AG20443 (cell line): ENCODE measurements at places on chromosomes 11 and 22.

DNA sequence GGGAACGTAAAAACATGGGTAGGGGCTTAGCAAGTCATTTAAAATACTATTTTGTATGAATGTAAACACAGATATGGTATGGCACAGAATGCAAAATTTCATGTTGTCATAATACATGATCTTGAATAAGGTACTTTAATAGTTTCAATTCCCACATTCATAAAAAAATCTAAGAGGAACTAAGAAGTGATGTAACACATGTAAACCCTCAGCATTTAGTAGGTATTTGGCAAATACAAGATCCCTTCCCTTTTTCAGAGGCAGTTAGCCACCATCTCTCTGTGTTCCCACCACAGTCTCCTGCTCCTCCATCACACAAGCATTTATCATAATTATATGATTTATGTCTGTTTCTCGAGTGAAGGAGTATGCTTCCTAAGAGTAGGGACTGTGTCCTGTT lies 251.8 kb downstream of the TENM4 start:
- no peak for DNase-seq

DNA sequence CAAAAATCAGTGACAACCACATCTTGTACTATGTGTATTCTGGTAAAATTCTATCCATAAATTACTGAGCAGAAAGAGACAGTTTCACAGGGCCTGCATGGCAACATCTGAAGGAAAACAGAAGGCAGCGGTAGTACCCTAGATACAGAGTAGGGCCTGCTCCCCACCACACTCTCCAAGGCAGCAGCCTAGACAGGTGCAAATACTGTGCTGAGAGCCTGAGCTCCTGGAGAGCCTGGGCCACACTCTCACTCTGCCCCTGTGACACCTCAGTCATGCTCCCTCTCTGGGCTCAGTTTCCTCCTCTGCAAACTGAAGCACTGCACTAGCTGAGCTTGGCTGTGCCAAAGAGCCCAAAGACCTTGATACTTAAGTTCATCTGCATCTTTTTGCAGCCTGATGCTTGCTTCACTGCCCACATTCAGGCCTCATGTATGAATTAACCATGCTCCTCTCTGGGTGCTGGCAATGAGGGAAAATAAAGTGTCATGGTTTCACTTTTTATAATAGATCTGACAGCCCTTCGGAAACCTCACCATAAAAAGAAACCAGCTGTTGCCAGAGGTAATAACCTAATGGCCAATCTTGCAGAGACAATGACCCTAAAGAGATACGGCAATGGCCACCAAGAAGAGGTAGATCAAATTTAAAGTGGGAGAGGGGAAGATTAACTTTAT lies 104.7 kb downstream of the PLEKHA7 start:
- no peak for DNase-seq

- no peak for DNase-seq
Observed at GRCh38 chr11:86314636-86315035, 12.6 kb downstream of the HIKESHI start.

- DNase-seq = no peak
Observed at GRCh38 chr11:67390947-67391303, 861 bp upstream of the RAD9A start.

GRCh38 chr22:21025266-21025665 lies 7.1 kb downstream of the SLC7A4 start:
- no peak for DNase-seq

- DNase-seq = peak; percentile 11
Observed at GRCh38 chr22:38566726-38567504, 3.1 kb downstream of the DMC1 start.

- DNase-seq = peak; percentile 75
Observed at GRCh38 chr11:16815047-16815767, 76.8 kb downstream of the C11orf58 start.

- no peak for DNase-seq
Observed at GRCh38 chr11:30447058-30447640, 124.2 kb downstream of the ARL14EP start.

DNA sequence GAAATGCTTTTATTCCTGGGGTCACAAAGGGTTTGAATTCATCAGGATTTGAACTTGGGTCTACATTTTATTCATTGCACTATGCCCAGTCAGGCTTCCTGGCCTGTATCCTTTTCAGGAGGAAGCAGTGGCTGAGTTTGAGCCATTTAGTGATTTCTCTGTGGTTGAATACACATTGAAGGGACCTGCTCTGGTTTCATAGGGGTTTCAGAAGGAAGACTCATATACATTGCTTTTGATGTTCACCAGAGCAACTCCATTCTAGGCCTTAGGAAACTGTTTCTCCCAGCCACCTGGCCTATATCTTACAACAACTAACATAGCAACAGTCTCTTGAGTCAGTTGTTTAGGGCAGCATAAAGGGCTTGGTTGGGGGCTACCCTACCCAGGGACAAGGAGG lies 165.7 kb downstream of the INSC start:
- DNase-seq = no peak

GRCh38 chr11:115764176-115764575 lies 260.0 kb upstream of the CADM1 start:
- peak; percentile 54 for DNase-seq

- DNase-seq = no peak
Observed at GRCh38 chr11:866481-866880, 23.8 kb downstream of the TSPAN4 start.

DNA sequence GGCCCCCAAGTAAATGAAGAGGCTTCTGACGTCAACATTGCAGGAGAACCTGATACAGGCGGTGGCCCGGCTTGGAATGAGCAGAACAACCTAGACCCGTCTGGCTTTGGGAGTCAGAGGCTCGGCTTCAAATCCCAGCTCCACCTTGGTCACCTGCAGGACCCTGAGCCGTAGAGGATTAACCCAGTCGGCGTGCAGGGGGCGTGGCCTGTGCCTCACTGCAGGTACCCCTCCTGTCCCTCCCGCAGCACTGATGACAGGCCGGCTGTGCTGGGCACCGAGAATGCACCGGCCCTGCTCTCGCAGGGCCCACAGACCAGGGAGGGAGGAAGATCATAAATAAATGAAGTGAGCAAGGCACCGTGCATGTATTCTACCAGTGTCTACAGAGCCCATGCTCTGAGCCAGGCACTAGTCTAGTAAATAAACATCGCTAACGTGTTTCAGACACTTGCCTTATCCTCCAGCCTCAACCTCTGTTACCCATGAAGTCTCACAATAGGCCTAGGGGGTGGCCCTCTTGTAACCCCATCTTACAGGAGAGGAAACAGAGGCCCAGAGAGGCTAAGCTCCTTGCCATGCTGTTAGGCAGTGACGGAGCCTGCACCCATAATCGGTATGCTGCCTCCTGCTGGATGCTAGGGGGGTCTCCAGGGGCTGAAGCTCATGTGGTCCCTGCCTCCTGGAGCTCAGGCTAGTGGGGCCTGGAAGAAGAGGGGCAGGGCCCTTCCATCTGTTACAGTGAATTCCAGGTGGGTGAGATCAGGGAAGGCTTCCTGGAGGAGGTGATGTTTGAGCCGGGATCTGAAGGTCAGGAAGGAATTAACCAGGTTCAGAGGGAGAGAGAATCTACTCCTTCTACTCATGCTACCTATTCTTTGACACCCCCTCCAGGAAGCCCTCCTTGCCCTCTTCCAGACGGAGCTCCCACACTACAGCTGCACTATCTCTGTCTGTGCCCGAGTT lies 53.4 kb downstream of the RTL6 start:
- DNase-seq = no peak

GRCh38 chr22:37823134-37823985 lies at the start of gene GALR3:
Gene GALR3 (plus strand): TSS chr22:37823382. CDS start chr22:37823407, 25 bp downstream.
- DNase-seq = no peak

DNA sequence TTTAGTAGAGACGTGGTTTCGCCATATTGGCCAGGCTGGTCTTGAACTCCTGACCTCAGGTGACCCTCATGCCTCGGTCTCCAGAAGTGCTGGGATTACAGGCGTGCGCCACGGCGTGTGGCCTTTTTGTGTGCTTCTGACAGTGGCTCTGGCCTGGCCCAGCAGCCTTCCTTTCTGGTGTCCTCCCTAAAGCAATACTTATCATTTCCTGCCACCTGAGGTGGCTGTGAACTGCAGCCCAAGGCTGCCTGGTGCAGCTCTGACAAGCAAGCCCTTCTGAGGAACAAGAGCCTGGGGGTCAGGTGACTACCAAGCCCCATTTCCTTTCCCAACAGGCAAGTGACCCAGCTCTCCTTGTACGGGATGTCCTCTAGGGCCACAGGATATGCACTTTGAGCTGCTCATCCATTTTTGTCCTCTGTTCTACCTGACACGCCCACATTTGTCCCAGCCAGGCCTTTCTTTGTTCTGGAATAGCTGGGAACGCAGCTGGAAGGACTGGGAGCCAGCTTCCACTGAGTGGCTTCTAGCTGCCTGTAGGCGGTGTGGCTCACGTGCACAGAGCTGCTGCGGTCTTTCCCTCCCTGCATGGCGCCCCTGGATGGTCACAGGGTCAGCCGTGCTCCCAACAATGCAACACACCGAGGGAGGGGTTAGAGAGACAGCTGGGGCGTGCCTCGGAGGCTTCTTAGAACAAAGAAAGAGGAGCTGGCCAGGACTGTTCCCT lies 12.3 kb upstream of the BID start:
- DNase-seq = peak; percentile 44

- no peak for DNase-seq
Observed at GRCh38 chr11:94560834-94561233, 6.3 kb upstream of the PIWIL4 start.

- DNase-seq = no peak
Observed at GRCh38 chr11:119376197-119376847, 5.2 kb downstream of the USP2 start.

DNA sequence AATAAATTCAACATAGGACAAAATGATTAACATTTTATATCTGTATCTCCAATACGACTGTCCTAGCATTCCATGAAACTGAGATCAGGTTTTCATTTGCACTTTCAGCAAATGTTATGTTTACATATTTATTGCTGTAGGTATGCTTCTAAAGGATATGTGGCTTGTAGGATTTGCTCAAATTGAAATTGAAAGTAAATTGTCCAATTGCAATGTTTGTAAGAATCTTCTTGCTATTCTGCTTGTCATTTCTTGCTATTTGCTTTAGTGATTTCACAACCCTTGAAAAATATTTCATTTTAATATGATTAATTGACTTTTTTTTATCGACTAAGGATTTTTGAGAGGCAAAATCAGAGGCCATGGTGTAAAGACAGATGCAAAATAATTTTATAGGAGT lies 904.2 kb upstream of the RAG2 start:
- DNase-seq = no peak

DNA sequence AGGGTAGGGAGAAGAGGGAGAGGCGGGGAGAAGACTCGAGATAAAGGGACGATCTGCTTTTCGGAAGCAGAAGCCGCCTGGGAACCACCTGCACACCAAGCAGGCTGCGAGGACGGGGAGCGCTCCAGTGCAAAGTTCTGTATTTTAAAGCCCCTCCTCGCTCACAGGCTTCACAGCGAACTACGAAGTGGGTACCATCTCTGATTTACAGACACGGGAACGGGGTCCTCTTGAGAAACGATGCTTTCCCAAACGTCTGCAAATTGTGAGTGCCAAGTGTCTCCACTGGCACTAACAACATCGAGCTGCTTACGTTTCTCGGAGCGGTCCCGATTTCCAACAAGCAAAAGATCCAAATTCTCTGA lies 700 bp upstream of the STX3 start:
- DNase-seq = no peak

DNA sequence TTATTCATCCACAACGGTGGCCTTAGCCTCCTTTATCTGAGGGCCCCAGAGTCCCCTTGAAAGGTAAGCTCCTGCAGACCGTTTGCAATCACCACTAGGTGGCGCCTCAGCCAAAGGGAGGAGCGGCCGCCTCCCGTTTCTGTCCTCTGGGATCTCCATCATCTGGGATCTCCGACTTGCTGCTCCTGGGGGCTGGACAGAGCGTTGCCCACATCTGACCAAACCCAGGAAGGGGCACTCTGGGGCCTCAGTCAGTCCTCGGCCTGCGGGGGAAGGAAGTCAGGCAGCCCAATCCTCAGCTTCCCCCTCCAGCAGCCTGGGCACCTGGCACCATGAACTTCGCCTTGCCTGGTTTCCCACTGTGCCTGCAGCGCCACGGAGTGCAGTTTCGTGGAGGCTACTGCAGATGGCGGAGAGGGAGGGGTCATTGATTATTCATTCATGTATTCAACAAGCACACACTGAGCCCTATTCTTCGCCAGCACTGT lies 23.5 kb downstream of the TP53I11 start:
- DNase-seq = peak; percentile 83

DNA sequence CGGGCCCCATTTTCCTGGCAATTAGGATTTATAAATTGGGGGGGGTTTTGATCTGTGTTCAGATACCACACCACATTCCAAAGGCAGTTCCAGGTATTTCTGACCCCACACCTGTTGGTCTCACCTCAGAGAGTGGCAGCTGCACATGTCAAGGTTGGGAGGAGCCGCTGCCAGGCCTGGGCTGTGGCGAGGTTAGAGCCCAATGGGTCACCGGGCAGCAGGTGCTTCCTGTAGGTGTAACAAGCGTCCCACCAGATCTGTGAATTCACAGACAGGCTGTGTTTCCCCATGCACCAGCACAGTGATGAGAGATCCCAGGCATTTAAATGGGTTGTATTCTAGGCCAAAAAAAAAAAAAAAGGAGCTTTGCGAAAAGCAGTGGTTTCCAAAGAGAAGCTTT lies 58.6 kb downstream of the CABIN1 start:
- DNase-seq = no peak

GRCh38 chr22:29443861-29444792 lies 5.7 kb downstream of the RFPL1 start:
- peak; percentile 34 for DNase-seq

GRCh38 chr11:59829358-59829757 lies 15.9 kb downstream of the CBLIF start:
- no peak for DNase-seq

DNA sequence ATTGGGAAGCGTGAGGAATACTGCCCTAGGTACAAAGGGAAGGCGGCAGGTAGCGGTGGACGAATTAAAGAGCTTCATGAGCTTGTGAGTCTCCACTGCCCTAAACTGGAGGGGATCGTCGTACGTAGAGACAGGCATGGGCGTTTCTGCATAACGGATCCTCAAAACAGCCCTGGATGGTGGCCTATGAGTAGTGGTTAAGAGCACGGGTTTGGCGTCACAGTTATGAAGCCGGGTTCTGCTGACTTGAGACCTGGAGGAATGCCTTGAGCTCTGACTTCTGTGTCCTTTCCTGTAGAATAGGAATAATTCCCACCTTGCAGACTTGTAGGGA lies 335 bp downstream of the TMEM138 start:
- DNase-seq = peak; percentile 64

DNA sequence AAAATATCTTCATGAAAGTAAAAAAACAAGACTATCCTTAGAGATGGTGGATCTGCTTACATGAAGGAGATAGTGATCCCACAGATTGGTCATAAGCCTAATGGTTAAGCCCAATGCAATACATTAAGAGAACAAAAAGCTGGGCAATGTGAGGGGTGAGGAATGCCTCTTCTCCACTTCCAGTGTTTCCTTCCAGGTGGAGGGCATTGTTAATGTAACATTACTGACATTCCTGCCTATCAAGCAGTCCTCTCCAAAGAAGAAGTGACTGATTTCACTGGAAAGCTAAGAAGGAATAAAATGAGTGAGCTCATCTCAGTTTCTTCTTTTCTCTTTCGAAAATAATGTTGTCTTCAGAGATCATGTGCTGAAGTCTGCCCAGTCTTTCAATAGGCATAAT lies 207.8 kb downstream of the RAB38 start:
- no peak for DNase-seq

GRCh38 chr11:78683774-78684173 lies 109.1 kb upstream of the NARS2 start:
- no peak for DNase-seq
